Gastrocnemius medialis (tissue), 4 donors: ENCODE measurements at places on chromosomes 1 and 21.

GRCh38 chr1:78683079-78683478 lies 33.4 kb downstream of the IFI44 start:
- DNase-seq, result no peak

DNA sequence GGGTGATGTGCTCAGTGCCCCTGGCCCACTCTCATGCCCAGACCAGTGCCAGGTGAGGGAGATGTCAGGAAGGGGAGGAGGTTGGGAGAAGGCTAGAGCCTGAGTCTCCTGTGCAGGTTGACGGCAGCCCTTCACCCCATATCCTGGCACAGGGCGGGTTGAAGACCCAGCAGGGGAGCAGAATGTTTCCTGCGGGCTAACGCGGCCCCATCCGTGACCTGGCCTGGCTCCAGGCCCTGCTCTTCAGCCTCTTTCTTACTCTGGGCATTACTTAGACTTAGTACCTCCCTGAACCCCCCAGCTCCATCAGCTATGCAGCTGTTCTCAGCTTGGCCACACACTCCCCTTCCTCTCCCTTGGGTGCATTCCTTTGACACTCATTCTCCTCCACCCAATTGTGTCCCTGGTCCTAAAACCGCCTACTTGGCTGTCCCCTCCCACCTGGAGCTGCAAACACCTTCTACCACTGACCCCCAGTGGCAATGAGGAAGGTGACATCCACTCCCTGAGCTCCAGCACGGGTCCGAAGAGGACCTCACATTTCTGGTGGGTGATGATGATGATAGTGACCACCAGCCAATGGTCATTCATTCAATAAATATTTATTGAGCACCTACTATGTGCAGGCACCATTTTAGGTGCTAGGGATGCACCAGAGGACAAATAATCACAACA lies 179.0 kb downstream of the PTPRU start:
- H3K4me1 ChIP-seq, result no peaks in the 10 kb centered on the region
- peaks cover 3% of the 10 kb centered on the region for H3K27me3 ChIP-seq
- H3K27ac ChIP-seq, result no peak overlapping the region

DNA sequence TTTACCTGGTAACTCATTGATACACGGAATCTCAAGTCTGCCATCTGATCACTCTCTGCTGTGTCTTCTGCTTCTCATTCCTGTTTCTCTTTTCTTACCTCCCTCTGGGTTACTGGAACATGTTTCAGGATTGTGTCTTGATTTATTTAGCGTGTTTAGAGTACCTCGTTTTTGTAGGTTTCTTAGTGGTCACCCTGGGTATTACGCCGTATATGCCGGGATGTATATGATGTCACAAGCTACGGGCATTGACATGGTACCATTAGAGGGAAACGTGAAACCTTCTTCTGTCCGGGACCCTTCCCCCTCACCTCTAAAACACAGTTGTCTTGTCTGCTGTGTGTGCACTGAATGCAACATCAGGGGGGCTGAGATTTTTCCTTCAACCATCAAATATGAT lies 2.8 kb downstream of the ACTRT2 start:
- no peak overlapping the region for H3K27ac ChIP-seq
- H3K27me3 ChIP-seq, result peaks cover under 1% of the 10 kb centered on the region
- H3K4me3 ChIP-seq, result no peak overlapping the region
- H3K36me3 ChIP-seq, result no peaks in the 10 kb centered on the region
- H3K4me1 ChIP-seq, result no peaks in the 10 kb centered on the region

- H3K27ac ChIP-seq, result no peak overlapping the region
Measured at GRCh38 chr1:18998016-18998724, 41.7 kb upstream of the IFFO2 start.
